Breast epithelium (tissue), 4 donors: ENCODE measurements at places on chromosomes 13 and 19.
A peak's percentile ranks its signal among the peaks of the same experiment; 100 is the strongest.

DNA sequence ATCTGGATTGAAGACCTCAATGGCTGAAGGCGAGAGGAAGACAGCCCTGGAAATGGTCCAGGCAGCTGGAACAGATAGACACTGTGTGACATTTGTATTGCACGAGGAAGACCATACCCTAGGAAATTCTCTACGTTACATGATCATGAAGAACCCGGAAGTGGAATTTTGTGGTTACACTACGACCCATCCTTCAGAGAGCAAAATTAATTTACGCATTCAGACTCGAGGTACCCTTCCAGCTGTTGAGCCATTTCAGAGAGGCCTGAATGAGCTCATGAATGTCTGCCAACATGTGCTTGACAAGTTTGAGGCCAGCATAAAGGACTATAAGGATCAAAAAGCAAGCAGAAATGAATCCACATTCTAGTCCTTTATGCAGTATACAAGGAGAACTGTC is 1.2 kb downstream of the POLR1D start:
- no peak for DNase-seq

- DNase-seq, result no peak
Measured at GRCh38 chr13:93881411-93881810, 598.1 kb downstream of the DCT start.

DNA sequence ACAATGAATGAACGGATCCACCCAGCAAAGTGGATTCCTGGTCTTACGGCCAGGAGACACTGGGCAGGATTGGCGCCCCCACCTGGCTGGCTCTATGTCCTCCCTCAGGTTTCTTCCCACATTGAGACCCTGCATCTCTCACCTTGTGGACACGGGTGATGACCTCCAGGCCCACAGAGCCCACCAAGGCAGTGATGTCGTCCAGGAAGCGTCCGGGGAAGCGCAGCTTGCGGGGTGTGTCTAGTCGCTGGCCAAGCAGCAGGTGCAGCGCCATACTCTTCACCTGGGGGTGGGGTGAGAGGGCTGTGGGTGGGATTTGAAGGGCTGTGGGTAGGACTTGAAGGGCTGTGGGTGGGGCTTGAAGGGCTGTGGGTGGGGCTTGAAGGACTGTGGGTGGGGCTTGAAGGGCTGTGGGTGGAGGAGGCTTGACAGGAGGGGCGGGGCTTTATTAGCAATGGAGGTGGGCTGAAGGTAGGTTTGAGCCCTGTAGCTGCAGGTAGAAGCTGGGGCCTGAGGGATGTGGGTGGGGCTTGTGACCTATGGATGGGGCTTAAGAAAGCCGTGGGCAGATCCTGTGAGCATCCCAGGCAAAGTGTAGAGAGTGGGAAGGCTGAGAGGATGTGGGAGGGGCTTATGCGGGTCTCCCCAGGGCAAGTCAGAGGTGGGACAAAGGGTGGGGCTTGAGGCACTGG is 12.1 kb upstream of the ANGPTL8 start:
- no peak for DNase-seq

DNA sequence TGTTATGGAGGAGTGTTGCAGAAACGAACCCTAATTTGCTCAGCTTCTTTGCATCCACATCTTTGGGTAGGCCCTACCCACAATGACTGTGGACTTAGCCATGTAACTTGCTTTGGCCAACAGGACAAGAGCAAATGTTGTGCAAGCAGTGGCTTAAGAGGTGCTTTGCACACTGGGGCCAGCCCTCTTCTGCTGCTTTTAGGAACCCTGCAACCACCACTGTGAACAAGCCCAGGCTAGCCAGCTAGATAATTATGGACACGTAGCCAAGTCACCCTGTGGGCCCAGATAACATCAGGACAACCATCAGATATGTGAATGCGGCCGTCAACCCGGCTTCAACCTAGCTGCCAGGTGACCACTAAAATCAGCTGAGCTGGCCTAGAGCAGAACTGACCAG is 17.1 kb downstream of the C19orf47 start:
- DNase-seq, result peak; percentile 72

DNA sequence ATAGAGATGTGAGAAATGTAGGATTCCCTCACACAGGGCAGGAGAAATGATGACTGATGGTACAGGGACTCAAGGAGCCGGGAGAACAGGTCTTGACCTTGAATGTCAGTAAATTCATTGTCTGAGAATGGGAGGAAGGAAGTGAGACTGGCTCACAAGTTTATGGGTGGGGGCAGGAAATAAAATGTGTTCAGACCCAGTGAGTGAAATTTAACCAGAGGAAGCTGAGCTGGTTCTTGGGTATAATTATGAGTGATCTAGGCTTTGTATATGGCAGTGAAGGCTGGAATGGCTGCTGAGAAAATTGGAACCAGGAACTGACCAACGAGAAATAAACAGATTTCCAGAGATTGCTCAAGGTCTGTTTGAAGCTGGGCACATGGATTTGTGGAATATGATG is 6.3 kb upstream of the IGSF23 start:
- no peak for DNase-seq

- DNase-seq, result no peak
Measured at GRCh38 chr13:40464337-40465014, 202.0 kb downstream of the FOXO1 start.

- no peak for DNase-seq
Measured at GRCh38 chr13:111646456-111646855, 326.0 kb downstream of the TEX29 start.

DNA sequence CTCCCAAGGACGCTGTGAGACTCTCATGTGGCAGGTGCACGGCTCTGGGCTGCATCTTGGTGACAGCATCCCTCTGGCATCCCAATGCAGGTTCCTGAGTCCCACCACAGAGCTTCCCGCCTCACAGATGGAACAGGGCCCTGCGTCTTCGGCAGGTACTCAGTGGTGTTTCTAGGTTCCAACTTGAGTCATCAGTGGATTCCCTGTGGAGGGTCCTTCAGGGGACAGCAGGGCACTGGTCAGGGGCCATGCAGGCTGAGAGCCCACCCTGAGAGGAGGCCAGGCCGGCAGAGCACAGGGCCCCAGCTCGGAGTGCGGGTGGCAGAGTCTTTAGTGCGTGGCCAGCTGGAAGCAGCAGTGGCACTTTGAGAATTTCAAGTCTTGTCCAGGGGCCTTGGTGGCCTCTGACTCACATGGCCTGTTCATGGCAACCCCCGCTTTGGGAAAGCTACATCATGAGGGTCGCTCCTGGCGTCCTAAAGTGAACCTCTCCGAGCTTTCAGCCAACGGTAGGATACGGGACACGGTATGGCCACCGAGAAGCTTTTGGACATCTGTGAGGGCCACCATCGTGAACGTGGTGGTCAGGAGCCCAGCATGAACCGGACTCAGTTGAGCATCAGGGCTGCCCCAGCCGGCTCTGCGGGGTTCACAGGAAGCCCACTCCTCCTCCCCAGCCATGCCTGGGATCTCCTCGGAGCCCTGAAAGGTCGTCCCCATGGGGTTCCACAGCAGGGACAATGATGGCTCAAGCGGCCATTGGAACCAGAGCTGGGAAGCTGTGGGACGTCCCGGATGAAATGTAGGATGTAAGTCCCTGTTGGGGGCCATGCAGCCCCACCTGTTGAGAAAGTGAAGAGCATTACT is 72.0 kb upstream of the MCF2L start:
- peak; percentile 12 for DNase-seq

DNA sequence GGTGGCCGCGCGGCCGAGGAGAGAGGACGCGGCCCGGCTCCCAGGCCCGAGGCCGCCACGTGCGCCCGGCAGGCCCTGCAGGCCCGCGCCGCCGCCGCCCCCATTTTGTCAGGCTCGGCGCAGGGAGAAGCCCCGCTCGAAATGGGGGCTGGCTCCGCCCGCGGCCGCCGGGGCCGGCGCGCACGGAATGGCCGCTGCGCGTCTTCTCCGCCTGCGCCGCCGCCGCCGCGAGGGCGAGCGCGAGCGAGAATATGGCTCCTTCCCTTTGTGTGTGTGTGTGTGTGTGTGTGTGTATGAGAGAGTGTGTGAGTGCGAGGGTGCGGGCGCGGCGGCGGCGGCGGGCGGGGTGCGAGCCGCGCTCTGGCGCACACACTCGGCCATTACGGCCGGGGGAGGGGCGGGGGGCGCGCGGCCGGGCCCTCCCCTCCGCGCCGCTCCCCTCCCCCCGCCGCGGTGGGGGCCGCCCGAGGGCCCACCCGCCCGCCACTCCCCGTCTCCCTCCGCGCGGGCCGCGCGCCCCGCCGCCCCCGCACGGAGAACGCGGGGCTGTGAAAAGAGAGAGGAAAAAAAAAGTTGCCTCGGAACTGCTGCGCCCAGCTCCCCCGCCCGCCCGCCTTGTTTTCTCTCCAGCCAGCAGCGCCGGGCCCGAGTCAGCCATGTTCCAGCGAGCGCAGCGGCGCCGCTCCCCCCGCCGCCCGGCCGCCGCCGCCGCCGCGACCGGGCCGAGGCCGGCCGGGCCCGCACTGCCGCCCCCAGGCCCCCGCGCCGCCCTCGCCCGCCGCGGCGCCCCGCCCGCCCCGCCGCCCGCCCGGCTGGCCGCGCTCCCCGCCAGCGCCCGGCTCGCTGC is 1.0 kb downstream of the HMGB1 start:
- DNase-seq, result peak; percentile 65

DNA sequence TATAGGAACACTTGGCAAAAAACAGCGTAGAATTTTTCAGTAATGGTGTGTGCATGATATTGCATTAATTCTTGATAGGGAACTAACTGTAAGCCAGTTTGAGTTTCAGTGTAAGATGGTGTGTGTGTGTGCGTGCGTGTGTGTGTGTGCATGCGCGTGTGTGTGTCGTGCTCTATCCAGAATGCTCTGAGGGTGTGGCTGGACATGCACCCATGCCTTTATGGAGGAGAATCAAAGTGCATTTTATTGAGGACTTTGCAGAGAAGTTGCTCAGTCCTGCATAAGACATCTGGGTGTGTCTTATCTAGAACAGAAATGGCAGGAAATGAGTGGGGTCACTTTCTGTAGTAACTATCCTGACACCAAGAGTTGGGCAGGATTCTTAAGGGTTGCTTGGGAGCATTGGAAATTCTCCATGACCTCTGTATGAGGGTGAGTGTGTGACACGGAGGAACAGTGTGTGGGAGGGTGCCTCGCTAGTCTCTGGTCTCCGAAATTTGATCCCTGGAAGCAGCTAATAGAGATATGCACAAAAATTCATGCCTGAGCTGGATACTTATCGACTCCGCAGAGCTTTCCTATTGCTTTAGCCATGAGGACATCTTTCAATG is 252.2 kb downstream of the TSHZ3 start:
- DNase-seq, result no peak

DNA sequence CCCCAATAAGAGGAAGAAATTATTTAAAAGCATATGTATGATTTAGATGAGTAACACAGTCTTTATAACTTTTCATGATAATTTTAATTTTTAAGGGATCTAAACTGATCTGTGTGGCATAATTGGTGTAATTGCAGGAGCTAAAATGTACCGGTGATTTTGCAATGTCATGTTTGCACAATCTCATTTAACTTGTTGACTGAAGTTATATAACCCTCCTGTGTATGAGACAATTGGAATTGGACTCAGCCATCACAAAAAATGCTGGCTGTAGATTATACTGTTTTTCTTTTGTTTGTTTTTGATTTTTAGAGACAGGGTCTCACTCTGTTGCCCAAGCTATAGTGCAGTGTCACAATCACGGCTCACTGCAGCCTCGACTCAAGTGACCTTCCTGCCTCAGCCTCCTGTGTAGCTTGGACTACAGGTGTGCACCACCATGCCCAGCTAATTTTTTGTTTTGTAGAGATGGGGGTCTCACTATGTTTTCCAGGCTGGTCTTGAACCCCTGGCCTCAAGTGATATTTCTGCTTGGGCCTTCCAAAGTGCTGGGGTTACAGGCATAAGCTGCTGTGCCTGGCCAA is 26.1 kb downstream of the FGF9 start:
- no peak for DNase-seq

DNA sequence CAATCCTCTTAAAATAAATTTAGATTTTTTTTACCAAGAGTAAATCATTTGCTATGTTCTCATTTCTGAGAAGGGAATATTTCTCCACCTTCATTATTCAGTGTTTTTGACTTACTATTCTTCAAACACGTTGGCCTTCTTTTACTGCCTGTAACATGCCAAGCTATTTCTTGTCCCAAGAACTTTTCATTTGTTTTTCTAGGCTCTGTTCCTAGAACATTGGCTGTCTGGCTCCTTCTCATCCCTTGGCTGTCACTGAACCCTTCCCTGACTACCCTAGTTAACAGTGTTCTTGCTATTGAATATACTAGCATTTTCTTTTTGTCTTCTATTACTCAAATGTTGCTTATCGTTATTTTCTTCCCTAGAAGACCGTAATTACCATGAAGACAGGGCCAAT is 248.1 kb downstream of the ITGBL1 start:
- no peak for DNase-seq

DNA sequence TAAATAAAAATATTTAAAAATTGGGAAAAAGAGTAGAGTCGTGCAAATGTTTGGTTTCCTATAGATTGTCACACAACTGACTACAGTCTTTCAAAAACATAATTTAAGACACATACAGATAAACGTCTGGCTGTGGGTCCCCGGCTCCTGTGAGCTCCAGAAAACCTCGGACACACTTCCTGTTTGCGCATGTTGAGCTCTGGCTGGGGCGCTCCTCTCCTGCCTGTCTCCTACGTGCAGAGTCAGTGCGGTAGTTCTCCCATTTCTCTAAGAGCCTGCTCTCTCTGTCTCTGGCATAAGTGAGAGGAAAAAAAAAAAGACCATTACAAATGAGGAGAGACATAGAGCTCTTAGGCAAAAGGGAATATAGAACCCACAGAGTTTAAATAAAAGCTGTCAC is 128.2 kb upstream of the OBI1 start:
- no peak for DNase-seq

- DNase-seq, result no peak
Measured at GRCh38 chr19:38183251-38183897, 40.6 kb downstream of the DPF1 start.

DNA sequence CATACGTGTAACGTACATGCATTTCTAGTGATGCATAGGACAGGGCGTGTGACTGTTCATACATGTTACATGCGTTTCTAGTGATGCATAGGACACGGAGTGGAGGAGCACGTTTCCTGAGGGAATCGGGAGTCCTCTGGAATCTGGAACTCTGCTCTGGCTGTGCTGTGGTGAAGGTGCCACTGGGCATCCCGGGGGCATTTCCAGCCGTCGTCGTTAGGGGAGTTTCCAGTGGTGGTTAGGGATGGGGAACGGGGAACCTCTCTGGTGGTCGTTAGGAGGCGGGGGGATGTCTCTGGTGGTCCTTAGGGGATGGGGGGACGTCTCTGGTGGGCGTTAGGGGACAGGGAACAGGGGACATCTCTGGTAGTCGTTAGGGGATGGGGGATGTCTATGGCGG is 209.6 kb upstream of the SOX1 start:
- DNase-seq, result no peak

- DNase-seq, result no peak
Measured at GRCh38 chr19:3766520-3766919, 4.0 kb downstream of the MRPL54 start.

- DNase-seq, result no peak
Measured at GRCh38 chr19:32606289-32606688, 25.3 kb downstream of the PDCD5 start.
